Stimulated activated CD4-positive, alpha-beta T cell treated with anti-CD3 and anti-CD28 coated beads, Interleukin-4, amount 100 ng/mL, for 4 hours (primary cell): ENCODE measurements at places on chromosomes 3 and 15.

GRCh38 chr15:80572337-80572736, 122.8 kb upstream of the ABHD17C start:
- DNase-seq, result no peak

DNA sequence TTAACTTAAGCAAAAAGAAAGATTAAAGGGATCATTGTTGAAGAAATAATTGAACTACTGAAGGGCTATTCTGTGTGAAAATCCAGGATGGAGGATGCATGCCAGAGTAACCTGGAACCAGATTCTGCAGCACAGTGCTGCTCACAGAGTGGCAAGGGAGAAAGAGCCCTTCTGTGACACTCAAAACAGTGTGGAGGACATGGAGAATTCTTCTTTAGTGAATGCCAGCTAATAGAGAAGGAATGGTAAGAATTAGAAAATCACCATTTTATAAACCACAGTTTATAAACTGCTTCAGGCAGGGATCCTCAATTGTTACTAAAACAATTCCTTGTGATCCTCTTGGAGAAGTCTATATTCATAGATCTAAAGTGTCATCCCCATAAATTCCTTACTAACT, 70.4 kb upstream of the ARHGEF26 start:
- no peak for DNase-seq

DNA sequence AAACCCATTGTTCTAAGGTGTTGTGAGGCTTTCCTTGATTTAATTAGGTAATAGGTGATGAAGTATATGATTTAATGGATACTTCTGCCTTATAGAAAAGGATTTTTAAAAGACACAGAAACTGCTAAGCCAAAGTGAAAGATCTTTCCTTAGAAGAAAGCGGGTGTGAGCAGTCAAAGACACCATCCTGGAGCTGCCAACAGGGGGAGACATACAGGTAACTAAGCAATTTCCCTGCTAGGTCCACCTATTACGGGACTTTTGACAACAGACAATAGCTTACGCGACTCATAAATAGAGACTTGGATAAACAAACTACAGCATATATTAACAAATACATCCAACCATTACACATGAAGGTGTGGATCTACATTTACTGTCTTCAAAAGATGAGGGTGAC, 669.5 kb downstream of the SQOR start:
- DNase-seq, result no peak

DNA sequence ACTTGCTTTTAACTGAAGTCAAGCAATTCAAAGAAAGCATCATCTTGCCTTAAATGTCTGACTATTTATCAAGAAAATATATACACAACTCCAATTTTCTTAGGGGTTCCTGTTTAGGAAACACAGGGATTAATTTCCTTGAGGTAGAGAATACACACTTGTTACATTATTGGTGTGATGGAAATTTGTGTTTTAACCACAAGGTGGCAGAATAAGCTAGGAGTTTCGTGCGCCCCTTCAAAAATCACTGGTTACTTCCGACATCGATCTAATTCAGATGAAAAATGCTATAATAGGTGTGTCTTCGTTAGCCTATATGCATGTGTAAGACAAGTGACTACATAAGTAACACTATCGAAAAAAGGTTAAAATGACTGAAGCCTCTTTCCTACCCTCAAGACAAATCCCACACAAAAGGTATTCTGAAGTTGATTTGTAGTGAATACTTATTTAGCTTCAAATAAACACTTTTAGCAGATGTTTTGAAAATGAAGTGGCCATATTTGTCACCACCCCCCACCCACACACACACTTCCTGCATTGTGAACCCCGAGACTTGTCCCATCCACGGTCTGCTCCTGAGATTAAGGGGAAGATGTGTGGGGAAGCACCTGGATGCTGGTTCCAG, 246.5 kb downstream of the ROBO1 start:
- no peak for DNase-seq
